Epithelial cell of prostate (primary cell): ENCODE measurements at places on chromosomes 6 and 20.

GRCh38 chr6:43687437-43688347 lies at the start of gene MRPS18A:
Gene MRPS18A (minus strand): TSS chr6:43687791. CDS start chr6:43687779, 12 bp downstream.
- DNase-seq: no peak

- DNase-seq: no peak
These were observed 582.4 kb downstream of the PHF3 start for GRCh38 chr6:64217721-64218620.

DNA sequence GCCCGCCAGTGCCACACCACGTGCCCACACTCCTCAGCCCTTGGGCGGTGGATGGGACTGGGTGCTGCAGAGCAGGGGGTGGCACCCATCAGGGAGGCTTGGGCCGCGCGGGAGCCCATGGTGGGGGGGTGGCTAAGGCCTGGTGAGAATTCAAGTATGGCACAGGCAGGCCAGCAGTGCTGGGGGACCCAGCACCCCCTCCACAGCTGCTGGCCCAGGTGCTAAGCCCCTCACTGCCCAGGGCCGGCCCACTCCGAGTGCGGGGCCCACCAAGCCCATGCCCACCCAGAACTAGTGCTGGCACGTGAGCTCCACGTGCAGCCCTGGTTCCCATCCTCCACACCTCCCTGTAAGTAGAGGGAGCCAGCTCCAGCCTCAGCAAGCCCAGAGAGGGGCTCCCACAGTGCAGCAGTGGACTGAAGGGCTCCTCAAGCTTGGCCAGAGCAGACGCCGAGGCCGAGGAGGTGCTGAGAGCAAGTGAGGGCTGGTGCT lies 1091.1 kb upstream of the GJE1 start:
- no peak for DNase-seq

- no peak for DNase-seq
These were observed 242.6 kb downstream of the SMOC2 start for GRCh38 chr6:168683621-168684020.

GRCh38 chr20:51327251-51327841 lies 215.2 kb downstream of the NFATC2 start:
- DNase-seq: no peak

- DNase-seq: no peak
These were observed 152.9 kb downstream of the SIM1 start for GRCh38 chr6:100311707-100312251.

DNA sequence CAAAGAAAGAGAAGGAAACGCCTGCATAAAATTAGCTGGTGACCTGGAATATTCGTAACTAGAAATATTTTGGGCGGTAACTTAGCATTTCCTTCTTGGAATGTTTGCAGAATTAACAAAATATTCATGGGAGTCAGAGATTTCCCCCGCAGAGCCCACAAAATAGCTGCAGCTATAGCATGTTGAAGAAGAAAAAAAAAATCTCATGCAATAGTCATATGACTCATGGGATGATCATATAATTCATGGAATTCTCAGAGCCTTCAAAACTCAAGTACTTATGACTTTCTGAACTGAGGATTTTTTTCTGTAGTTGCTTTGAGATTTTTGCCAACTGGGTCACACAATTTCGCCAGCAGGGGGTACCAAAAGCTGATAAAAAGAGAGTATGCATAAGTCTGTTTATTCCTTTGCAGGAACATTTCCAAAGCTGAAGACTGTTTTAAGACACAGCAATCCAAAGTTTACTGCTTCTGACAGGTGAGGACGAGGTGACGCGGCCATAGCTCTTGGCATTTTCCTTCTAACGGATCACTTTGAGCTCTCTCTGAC lies 586.0 kb upstream of the CHD6 start:
- no peak for DNase-seq

DNA sequence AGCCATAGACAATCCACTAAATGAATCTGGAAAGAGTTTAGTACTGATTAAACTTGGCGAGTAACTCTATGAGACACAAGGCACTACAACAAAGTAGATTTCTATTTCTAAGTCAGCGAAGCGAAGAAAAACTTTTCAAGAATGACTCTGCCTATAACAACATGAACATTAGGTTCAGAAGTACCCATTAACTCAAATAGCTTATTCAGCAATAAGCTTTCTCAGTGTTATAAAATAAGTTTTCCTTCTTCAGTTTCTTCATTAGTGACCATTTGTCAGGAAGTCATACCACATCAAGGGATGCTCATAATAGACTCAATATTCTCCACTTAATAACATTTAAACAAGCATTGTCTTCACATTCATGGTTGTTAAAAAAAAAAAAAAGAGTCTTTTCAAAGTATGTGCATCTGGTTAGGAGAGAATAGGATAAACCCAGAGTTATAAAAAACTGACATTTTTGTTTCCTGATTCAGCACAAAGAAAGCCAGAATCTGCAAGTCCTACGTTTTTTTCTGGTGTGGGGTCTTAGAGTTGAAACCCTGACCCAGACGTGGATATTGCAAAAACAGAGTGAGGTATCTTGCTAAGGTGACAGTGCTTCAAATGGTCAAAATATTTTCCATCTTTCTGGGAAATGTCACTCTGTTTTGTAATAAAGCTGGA lies 148.2 kb upstream of the PREP start:
- DNase-seq: no peak

- no peak for DNase-seq
These were observed 64.4 kb downstream of the UBE2V1 start for GRCh38 chr20:50048420-50049166.

- no peak for DNase-seq
These were observed 4.1 kb downstream of the TTLL2 start for GRCh38 chr6:167329014-167329413.

GRCh38 chr6:111541026-111541681 lies 58.1 kb upstream of the REV3L start:
- DNase-seq: no peak

DNA sequence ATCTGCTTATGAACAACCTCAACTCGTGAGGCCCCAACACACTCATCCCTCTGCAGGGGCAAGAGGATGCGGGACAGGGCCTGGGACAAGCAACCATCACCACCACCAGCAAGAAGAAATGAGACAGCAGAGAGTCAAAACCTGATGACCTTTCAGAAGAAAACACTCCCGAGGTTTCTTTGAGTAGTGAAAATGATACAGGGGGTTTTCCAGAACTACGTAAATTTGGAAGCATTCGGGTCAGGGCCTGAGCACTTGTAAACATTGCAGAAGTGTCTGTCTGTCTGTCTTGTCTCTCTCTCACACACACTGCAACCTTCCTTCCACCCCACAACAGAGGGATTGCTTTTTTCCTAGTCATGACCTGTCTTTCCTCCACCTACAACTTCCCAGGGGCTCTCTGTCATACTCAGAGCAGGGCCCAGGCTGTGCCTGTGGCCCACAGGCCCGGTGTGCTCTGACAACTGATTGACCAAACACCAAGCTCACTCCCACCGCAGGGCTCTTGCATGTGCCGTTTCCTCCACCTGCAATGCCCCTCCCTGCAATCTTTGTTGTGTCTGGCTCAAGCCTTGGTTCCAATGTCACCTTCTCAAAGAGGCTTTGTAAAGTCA lies 90.9 kb downstream of the BMP7 start:
- no peak for DNase-seq

DNA sequence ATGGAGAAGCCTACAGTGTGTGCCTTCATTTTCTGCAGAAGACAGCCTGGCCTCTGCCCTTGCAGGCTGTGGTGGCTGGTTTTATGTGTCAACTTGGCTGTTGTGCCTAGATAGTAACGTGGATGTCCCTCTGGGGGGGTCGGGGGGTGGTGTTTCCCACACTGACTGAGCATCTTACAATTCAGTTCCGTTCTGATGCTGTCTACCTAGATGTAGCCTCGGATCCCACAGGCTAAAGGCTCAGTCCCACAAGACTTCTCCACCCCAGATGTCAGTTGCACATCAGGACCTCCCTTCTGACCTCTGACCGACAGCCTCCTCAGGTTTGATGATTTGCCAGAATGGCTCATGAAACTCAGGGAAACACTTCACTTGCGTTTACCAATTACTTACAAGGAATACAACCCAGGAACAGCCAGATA lies 4.4 kb downstream of the PYGB start:
- no peak for DNase-seq

- no peak for DNase-seq
These were observed 78.3 kb upstream of the TIAM2 start for GRCh38 chr6:154916857-154917256.

DNA sequence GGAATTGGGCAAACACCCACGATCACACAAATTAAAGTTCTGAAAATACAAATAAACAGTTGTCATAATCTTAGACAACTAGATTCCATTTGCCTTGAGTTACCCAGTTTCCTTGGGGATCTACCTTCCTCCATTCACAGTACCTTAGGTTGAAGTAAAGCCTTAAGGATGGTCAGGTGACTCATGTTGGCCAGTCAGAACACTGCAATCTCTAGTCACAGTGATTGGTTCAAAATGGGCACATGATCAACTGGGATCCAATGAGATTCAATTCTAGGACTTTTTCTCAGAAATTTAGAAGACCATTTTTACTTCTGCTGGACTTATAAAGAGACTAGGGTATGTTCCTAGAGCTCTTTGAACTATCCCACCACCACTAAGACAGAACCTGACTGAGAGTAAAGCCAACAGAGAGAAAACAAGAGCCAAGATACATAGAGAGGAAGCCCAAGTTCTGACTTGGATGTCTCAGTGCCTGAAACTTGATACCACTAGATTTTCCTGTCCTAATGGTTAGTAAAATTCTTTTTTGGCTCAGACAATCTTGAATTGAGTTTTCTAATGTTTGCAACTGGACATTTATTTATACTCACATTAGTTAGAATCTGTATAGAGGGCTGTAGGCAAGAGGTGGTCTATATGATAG lies 8.6 kb upstream of the CLIC5 start:
- no peak for DNase-seq

DNA sequence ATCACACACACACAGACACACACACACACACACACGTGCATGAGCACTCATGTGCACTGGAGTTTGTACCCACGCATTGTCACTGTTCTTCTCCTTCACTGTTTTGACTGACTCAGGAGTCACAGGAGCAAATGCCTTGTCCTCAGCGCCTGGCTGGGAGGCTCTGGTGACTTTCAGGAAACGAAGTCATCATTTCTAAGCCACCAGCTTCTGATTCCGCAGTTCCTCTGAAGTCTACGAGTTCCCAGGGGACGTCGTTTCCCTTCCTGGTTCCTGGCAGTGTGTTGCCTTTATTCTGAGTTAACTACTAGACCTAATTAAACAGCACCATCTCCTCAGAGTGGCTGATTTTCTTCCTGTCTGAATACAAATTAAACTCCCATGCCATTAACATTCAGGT lies 82.2 kb upstream of the PMEPA1 start:
- no peak for DNase-seq

- DNase-seq: no peak
These were observed 112.0 kb downstream of the ISM1 start for GRCh38 chr20:13333036-13333435.

DNA sequence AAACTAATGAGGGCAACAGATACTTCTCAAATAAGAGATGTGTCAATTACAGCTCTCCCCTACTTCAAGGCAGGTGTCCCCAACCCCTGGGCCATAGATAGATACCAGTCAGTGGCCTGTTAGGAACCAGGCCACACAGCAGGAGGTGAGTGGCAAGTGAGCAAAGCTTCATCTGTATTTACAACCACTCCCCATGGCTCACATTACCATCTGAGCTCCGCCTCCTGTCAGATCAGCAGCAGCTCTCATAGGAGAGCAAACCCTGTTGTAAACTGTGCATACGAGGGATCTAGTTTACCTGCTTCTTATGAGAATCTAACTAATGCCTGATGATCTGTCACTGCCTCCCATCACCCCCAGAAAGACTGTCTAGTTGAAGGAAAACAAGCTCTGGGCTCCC lies 422.1 kb downstream of the GJA1 start:
- DNase-seq: no peak

DNA sequence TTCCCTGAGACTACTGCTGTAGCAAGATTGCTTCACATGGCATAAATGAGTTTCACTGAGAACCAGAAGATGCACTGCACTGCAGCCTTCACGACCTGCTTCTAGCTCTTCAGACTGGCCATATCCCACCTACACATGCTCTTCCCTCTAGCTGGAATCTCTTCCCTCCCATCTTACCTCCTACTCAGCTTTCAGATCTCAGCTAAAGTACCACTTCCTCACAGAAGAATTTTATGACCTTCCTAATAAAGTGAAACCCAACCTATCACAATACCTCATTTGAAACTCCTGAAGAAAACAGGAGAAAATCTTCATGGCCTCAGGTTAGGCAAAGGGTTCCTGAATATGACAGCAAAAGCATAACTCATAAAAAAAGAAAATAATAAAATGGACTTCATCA lies 99.9 kb downstream of the DTNBP1 start:
- no peak for DNase-seq

DNA sequence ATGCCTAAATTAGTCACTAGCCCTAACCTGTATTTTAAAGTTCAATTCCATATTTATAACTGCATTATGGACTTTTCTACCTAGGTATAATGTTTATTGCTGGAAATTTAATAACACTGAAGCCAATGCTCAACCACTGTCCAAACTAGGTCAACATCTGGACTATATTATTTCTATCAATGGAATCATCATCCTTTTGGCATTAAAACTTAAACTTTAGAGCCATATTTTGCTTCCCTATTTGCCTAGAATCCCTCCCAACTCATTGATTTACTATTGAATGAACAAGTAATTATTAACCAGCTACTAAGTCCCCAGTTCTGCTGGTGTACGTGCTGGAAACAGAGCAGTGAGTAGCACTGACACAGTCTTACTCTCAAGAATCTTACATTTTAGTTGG lies 291.7 kb upstream of the SPTLC3 start:
- DNase-seq: no peak

DNA sequence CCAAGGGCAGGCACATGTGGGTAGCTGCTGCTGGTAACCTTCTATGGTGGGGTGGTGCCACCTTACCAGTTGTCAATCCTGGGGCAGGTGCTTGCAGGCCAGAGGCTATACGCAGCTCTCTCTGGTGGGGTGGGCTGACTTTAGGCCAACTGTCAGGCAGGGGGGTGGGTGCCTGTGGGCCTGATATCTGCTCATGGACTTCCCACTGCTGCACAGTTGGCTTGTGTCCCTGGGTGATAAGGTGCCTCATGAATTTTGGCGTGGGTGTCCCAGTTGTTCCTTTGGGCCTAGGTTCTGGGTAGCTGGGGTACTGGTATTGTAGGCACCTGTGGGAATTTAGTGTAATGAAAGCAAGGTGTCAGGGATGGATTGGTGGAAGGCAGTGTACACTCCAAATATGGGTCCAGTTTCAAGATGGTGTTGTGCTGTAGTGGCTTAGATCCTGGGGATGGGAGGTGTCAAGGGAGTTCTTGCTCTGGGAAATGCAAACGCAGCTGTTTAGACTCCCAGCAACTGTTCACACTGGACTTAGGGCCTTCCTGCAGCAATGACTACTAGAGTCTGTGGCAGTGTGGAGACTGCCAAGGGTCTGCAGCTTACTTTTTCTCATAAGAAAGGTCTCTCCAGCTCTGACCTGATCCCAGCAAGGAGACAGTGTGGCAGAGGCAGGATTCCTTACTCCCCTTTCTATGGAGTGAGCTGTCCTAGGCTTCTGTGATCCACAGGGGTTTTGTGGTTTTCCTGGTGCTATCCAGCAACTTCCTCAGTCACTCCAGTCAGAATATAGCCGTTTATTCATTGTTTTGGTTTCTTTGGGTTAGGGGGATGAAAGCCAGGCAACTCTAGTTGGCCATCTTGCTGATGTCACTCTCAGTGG lies 128.2 kb downstream of the CRYBG1 start:
- DNase-seq: no peak
